Activated CD4-positive, CD25-positive, alpha-beta regulatory T cell treated with anti-CD3 and anti-CD28 coated beads, Interleukin-2, amount 50 U/mL, for 16 hours (primary cell): ENCODE measurements at places on chromosomes 13 and 19.

DNA sequence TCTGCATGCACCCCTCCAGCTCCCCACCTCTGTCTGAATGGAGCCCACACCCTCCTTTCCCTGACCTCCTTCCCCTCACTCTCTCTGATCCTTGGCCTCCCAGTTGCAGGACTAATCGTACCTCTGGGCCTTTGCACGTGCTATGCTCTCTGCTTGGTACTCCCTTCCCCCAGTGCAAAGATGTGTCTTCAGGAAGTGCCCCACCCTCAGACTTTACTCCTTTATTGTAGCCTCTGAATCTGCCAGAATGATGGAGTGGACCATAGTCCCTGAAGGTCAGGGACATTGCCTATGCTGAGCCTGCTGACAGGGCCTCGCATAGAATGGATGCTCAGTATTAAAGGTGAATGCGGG, 1.3 kb upstream of the JUND start:
- DNase-seq, result no peak

DNA sequence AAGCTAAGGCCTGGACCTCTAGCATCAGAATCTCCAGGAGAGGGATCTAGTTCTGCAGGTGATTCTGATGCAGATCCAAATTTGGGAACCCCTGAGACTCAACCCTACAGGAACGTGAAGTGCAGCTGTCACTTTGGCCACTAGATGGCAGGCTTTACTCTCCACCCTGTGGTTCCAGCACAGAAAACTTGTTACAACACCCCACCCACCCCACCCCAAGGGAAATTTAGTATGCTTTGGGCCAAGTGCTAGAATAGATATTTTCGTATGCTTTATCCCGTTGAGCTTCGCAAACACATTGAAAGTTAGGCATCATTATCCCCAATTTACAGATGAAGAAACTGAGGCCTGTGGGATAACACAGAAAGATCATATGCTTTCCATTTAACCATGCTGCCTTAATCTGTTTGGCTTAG, 232.0 kb downstream of the B3GLCT start:
- DNase-seq, result no peak

DNA sequence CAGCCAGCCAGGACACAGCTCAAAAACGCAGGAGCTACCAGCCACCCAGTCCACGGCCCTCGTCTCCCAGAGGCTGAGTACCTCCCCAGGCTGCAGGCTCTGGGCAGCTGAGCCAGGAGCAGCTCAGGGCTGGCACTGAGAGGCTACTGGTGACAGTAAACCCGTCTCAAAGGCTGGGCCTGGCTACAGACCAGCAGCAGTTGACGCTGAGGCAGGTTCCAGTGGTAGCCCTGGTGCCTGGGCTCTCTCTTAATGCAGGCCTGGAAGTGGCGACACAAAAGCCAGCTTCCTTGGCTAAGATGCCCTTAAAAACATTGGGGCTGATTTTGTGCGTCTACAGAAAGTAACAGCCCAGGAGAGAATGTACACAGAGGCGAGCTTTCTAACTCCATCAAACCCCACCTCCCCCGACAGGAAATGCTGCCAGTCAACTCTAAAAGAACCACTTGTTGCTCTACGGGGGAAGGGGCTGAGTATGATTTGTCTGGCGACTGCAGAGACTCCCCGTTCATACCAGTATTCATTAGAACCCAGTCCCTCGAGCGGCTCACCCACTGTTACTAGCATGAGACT, 126.3 kb downstream of the STK24 start:
- no peak for DNase-seq

DNA sequence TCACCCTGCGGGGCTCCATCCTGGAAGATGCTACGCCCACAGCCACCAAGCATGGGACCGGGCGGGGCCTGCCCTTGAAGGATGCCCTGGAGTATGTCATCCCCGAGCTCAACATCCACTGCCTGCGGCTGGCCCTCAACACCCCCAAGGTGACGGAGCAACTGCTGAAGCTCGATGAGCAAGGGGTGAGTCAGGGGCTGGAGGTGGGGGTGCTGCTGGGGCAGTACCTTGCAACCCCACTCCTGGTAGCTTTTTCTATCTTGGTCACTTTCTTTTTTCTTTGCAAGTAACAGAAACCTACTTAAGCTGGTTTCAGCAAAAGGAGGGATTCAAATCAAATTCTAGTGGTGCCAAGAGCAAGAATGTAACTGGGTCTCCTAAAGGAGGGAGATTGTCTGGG, 124.1 kb downstream of the DPF1 start:
- DNase-seq, result no peak

DNA sequence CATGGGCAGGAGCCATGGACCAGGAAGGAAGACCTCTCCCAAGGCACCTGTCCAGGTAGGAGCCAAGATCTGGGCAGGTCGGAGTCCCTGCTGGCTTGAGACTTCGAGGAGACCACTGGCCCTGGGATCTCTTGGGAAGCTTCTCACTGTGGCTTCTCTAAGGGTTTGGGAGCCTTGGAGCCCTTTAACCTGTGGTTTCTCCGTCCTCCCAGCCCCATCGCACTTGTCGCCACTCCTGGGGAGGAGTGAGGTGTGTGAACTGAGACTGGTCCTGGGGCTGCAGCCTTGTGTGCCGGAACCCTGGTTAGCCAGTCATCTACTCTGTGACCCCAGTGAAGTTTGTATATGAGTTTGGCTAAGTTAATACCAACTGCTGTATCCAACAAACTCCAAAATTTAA, 8.2 kb downstream of the ZNF805 start:
- no peak for DNase-seq
